ENCODE measurements at places on chromosomes 6 and 20.

- no peak for DNase-seq
Observed at GRCh38 chr6:101663100-101663499, 269.6 kb downstream of the GRIK2 start.

DNA sequence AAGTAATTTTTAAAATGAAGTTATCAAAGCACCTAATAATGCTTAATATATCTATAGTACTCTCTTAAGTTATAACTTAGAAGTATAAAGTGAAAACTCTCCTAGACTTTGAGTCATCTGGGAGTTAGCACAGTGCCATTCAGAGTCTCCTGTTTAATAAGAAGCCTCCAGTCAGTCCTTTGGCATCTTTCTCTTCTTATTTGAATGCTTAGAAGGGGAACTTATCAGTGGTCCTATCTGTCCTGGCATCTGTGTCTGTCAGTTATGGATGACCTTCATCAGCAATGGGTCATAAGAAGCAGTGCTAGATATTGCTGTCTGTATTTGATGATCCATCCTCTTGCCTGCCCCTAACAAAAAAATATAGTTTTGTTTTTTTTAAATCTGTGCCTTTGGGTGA lies 15.2 kb downstream of the TMEM200A start:
- no peak for DNase-seq

GRCh38 chr6:43736211-43736786 lies 33.7 kb upstream of the VEGFA start:
- DNase-seq = no peak

- DNase-seq = peak; percentile 54
Observed at GRCh38 chr20:22795871-22796270, 211.5 kb upstream of the FOXA2 start.

DNA sequence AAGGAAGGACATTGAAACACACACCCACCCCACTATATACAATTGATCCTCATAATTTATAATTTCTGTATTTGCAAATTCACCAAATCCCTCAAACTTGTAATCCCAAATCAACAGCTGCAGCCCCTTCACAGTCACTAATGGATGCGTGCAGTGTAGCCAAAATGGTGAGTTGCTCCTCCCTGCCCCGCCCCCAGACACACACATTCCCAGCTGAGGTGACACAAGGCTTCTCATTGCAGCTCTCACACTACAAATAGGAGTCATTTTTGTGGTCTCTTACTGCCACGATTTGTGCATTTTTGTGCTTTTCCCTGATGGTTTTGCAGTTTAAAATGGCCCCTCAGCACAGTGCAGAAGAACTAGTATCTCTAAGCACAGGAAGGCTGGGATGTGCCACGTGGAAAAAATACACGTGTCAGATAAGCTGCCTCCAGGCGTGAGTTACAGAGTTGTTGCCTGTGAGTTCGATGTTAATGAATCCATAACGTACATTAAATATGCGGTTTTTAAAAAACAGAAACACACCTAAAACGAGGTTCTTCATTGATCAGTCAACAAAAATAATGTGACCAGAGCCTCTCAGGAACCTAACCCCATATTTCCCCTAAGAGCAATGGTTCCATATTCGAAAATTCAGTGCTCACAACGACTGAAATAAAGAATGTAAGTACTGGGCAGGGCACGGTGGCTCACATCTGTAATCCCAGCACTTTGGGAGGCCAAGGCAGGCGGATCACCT lies 8.2 kb downstream of the ATP9A start:
- no peak for DNase-seq

DNA sequence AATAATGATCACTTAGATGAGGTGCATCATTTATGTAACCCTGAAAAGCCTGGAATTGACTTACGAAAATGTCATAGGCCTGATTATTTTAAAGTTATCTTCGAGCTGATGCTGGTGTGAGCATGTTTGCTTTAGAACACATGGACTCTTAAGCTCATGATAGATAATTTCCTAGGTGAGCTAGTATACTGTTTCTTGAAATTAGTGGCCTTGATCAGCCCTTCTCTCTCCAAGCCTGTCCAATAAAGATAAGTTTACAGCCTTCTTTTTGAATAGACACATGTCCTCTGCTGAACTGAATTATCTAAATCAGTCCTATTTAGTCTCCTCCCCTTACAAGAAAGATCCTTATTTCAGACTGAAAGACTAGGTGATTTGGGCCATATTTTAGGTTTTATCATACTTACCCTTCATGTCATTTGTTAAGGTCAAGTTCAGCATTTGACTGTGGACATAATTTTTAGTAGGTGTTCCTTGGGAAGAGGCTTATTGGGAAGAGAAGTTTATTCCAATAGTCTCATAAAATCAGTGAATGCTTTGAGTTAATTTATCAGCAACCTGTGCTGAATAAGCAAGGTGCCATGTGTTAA lies 15.3 kb downstream of the FOXO3 start:
- no peak for DNase-seq

GRCh38 chr6:66321017-66321416 lies 614.0 kb upstream of the EYS start:
- DNase-seq = no peak

- no peak for DNase-seq
Observed at GRCh38 chr6:78259935-78260334, 607.1 kb downstream of the MEI4 start.

- peak; percentile 47 for DNase-seq
Observed at GRCh38 chr6:71510057-71510713, 221.6 kb downstream of the OGFRL1 start.

DNA sequence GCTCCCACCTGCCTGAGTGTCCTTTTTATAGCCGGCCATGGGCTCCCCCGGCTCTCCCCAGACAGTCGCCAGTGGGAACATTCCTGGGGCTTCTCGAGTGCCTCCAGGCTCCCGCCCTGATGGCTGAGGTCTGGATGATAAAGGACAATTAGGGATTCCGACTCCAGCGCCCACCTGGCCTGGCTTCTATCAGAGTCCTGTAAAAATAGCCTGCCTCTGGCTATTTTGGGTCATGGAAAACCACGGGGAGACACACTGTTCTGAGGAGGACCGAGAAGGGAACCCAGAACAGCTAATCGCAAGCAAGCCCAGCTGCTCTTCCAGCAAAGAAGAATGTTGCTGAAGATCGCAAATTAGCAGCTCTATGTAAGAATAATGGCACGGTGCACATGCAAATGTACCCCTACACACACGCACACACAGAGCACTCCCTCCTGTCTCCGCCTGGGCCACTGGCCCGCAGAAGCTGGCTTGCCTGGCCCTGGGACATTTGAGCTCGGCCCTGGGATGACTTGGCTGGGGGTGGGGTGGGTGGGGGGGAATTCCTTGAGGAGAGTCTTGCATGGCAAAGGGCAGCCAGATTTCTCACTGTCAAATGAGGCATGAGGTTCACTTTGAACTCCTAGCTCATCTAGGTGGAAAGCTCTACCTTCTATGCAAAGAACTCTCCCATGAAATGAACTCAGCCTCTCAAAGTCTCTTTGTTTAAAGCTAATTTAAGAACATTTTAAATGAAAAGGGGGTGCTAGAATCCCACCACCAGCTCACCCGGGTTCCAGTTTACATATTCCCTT lies 55.3 kb downstream of the CTCFL start:
- DNase-seq = no peak

- no peak for DNase-seq
Observed at GRCh38 chr20:17967521-17968365, 851 bp downstream of the SNX5 start.
